ENCODE measurements at places on chromosomes 3 and 15. TPM values are rescaled to one million over a fixed set of nuclear protein-coding genes. Genes with fewer than 3 reads are reported as not detected.
A peak's percentile ranks its signal among the peaks of the same experiment; 100 is the strongest.

LSMEM2 gene
- 25.7 TPM for total RNA-seq

FANCD2OS gene
- not detected for total RNA-seq

VGLL3 gene
- total RNA-seq: 5.2 TPM

DNA sequence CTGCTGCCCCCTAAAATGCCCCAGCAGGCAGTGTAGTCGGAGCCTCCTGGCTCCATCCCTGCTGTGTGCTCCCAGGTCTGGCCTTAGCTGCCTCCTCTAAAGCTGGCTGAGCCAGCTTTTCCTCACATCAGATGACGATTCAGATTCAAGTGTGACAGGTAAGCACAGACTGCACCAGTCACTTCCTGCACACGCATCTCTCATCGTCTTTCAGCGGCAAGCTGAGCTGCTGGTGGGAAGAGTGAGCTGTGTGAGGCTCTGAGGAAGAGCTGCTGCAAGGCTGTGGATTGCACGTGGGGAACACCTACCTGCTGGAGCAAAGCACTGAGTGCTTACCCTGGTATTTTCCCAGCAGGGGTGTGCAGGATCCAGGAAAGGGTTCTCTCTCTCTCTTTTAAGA is 88.4 kb upstream of the RPL32 start:
- DNase-seq: no peak

DNA sequence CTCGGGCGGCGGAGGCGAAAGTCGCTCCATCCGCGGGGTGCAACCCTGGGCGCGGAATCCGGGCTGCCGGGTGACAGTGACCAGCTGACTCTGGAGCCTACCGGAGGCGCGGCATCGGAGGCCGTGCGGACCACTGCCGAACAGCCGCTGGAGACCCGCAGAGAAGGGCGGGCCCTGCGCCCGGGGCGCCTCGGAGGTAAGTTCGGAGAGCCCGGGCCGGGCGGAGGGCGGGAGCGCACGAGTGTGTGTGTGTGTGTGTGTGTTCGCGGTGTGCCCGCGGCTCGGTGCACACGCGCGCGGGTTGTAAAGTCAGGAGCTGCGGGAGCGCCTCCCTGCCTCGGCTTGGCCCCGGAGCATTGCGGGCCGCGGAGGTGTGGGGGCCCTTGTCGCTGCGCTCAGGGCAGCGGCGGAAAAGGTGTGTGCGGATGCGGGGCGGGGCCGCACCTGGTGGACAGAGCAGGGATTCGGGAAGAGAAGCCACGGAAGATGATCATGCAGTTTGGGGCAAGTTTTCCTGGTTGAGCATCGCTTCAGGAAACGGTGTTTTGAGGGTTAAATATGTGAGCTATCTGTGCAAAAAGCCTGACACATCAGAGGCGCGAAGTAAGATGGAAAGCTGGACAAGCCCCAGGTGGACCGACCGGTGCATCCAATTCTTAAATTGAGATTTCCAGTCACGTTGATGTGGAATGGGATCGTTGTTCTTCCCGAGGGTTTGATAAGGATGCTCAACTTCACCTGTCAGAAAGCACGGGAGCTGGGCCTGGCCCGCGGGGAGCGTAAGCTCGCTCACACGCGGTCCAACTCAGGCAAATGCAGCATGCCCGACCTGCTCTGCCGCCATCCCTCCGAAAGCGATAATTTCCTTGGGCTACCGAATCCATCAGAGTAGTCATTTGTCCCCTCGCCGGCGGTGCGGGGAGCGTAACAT is 474 bp downstream of the MINAR1 start:
- no peak for DNase-seq

DNA sequence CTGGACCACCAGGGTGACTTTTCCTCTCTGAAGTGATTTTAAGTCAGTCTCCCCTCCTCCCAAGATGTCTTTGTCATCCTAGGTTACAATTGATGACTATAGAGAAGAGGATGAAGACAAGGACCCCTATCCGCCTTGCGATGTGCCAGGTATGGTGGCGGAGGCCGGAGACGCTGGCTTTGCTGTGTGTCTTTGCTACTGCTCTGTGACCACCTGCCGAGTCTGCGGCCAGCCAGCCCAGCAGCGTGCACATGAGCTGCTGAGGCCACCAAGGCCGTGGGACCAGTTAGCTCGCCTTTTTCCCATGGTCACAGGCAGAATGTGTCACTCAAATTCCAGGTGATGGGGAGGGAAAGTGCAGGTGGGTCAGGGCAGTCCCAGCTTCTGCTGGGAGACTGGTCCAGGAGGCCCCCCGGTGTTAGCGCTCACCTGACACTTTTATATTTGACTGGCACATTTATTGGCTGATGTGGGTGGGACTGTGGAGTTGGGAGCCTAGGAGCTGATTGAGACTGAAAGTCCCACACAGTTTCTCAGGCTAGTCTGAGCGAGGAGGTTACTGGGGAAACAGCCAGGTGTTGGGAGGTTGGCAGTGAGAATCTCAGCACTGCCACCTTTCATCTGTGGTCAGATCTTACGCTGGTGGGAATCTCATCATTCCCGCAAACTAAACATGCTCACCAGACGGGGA is 114.1 kb downstream of the CHDH start:
- DNase-seq: no peak

DNA sequence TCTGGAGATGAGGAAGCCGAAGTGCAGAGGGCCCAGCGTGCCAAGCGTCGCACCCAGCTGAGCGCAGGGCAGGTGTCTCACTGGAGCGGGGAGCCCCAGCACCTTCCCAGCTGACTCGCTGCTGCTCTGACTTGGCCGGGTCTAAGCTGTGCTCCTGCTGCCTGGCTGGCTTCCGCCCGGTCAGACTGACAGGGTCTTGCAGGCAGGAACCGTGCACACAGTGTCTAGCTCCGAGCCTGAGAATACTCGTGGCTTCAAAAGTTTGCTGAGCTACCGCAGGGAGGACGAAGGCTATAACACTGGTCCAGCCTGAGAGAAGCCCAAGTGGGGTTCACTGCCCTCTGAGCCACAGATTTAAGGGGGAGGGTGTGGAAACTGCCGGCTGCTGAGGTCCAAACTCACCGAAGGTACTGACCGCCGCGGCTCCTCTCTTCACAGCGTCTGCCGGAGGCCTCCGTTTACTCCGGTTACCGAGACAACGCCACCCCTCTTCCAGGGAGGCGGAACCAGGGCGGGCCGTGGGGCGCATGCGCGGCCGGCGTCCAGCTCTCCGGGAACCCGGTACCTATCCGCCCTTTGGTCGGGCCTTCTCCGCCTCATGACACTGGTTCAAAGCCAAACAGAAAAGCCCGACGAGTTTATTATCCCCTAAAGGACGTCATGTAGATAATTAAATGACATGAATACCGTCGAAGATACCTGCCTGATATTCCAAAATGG is at the start of gene CFAP44:
TSS of gene CFAP44 (minus strand) at position 443 of the 720 bp plus-strand sequence. CDS start 7,829 bp downstream, outside the sequence.
- DNase-seq: peak; percentile 82

Measured in cardiac septum (tissue), 1 donor.